ENCODE measurements at places on chromosomes 13 and 19.

DNA sequence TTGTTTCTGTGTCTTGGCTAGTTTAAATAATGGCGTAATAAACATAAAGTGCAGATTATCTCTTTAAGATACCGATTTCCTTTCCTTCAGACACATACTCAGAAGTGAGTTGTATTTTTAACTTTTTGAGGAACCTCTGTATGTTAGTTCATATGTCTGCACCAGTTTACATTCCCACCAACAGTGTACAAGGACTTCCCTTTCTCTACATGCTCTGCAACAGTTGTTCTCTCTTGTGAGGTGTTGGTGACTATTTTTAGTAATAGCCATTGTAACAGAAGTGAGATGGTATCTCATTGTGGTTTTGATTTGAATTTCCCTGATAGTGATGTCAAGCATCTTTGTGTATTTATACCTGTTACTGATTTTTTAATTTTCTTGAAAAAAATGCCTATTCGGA is 418.6 kb downstream of the UQCRFS1 start:
- DNase-seq = no peak

DNA sequence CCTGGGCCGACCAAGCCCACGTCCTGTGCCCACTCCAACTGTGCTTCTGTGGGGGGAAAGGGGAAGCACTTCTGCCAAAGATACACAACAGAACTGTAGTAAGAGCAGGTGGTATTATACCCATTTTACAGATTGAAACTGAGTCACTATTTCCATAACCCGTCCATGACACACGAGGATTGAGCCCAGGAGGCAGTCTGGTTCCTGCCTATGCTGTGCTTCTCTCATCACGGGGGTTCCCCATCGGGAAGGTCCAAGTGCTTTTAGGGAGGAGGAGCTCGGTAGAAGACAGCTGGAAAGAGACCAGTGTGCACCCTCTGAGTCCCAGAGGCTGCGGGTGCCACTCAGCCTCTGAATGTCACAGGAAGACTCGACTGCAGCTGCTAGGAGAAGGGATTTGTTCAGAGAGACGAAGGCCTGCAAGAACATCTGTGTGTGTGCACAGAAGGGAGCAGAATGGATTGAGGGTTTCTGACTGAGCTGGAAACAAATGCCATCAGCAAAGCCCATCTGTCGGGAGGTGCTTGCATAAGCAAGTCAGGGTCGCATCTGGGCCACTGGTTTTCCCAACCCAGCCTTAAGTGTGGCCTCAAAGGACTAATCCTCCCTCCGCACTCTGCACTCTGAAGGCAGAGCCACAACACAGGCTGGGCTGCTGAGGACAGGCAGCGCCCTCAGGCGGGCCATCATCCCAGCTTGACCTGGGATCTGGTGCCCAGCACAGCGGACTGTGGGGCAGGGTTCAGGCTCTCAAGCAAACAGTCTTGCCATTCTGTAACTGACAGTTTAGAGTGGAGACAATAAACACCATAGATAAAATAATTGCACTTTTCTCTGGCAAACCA is 150.0 kb downstream of the DPF1 start:
- no peak for DNase-seq

GRCh38 chr13:32031815-32032370 is 319 bp downstream of the FRY start:
- DNase-seq = no peak

- no peak for DNase-seq
Measured at GRCh38 chr13:79637133-79637763, 156.3 kb downstream of the NDFIP2 start.

- no peak for DNase-seq
Measured at GRCh38 chr13:40671956-40672764, 5.7 kb upstream of the FOXO1 start.
